ENCODE measurements at places on chromosomes 13 and 19.

- DNase-seq: no peak
These were observed 712 bp upstream of the RINL start for GRCh38 chr19:38878575-38879399.

GRCh38 chr13:20513466-20513995, 12.1 kb downstream of the CRYL1 start:
- no peak for DNase-seq

GRCh38 chr13:42068886-42069285, 20.4 kb downstream of the DGKH start:
- no peak for DNase-seq

- DNase-seq: no peak
These were observed 340.0 kb downstream of the DCT start for GRCh38 chr13:94139393-94139995.

GRCh38 chr19:7515110-7515644, 726 bp upstream of the ZNF358 start:
- no peak for DNase-seq

Data from activated CD4-positive, alpha-beta T cell treated with anti-CD3 and anti-CD28 coated beads, Interleukin-10, Interleukin-2, amounts not matched to agents 100 ng/mL and 50 ng/mL, durations not matched to agents 16 hours and 8 hours (primary cell).